Esophagus squamous epithelium (tissue), 5 donors: ENCODE measurements at places on chromosomes 6 and 20.

- no peak overlapping the region for H3K4me3 ChIP-seq
- no peak overlapping the region for H3K27ac ChIP-seq
- no peaks in the 10 kb centered on the region for H3K27me3 ChIP-seq
- no peaks in the 10 kb centered on the region for H3K4me1 ChIP-seq
Measured at GRCh38 chr6:25038300-25038699, 102.5 kb upstream of the RIPOR2 start.

GRCh38 chr6:30533460-30534294 lies 22.6 kb downstream of the GNL1 start:
- no peaks in the 10 kb centered on the region for H3K27me3 ChIP-seq
- no peak for DNase-seq
- H3K4me1 ChIP-seq = peaks cover 10% of the 10 kb centered on the region

- H3K4me3 ChIP-seq = no peak overlapping the region
- DNase-seq = no peak
- no peaks in the 10 kb centered on the region for H3K36me3 ChIP-seq
- H3K4me1 ChIP-seq = no peaks in the 10 kb centered on the region
- H3K27me3 ChIP-seq = no peaks in the 10 kb centered on the region
Measured at GRCh38 chr20:23773127-23773526, 22.4 kb upstream of the CST1 start.

GRCh38 chr6:137601471-137601870 lies 107.3 kb upstream of the OLIG3 start:
- no peak overlapping the region for H3K27ac ChIP-seq
- H3K27me3 ChIP-seq = no peaks in the 10 kb centered on the region
- DNase-seq = no peak
- H3K4me1 ChIP-seq = no peaks in the 10 kb centered on the region
- H3K4me3 ChIP-seq = no peak overlapping the region

DNA sequence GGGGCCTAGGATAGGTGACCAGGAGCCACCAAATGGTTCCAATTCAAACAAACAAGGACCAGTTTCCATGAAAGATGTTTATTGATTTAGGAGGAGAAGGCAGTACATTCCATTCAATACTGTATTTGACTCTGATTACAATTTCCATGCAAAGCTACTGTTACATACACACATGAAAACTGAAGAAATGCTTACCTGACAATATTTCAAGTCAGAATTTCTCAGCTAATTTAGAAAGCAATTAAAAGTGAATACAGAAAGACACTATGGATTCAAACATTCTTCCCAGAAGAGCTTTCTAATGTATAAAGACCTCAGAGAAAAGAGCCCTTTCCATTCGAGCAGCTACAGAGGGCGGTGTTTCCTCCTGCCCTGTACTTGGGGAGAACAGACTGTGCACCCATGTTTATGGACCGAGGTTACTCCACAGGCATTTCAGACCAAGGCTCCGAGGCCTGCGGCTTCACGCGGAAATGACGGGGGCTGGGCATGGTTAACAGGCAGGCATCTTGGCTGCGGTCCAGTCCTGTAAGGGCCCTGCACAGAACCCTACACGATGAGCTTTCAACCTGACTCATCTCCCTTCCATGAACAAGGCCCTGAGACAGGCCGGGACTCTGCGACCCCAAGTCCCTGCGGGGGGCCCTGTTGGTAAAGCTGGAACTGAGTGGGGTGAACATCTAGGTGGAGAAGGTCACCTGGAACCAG lies 25.7 kb upstream of the TCFL5 start:
- H3K4me3 ChIP-seq = no peak overlapping the region
- H3K36me3 ChIP-seq = peaks cover 42% of the 10 kb centered on the region
- H3K4me1 ChIP-seq = no peaks in the 10 kb centered on the region
- H3K27me3 ChIP-seq = no peaks in the 10 kb centered on the region
- no peak for DNase-seq

DNA sequence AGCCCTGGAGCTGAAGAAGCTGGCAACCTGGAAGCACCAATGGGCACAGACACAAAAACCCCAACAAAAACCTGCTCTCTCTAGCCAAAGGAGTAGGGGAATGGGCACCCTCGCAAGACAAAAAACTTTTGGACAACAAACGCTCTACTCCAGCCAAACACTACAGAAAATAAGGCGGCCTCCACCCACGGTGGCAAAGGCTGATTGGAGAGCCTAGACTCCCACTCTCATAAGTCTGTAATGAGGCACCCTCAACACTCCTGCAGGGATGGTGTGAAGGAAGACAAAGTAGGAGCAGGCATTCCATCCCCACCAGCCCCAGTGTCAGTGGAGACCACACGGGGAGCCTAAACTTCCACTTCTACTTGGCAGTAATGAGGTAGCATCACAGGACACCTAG lies 8.8 kb downstream of the TTI1 start:
- DNase-seq = no peak
- no peak overlapping the region for H3K4me3 ChIP-seq
- H3K27me3 ChIP-seq = no peaks in the 10 kb centered on the region
- H3K4me1 ChIP-seq = peaks cover 13% of the 10 kb centered on the region
- H3K36me3 ChIP-seq = no peaks in the 10 kb centered on the region

DNA sequence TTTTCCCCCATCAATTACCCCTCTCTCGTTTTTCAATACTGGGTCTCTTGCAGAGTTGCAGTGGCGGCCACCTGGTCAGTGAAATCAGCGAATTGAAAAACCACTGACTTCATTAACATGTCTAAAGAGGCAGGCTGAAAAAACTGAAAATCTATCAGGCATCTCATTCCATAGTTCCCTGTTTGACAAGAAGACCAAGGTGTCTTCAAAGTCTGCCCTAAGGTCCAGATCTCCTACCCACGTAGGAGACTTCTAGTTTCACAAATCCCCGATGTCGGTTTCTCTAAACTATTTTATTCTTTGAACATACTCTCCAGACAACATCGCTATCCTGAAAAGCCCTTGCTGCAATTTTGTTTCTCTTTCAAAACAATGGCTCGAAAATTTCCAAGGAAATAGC lies 796 bp upstream of the TUBB start:
- peaks cover 44% of the 10 kb centered on the region for H3K4me1 ChIP-seq
- H3K27ac ChIP-seq = peak overlapping the region; percentile 91
- DNase-seq = no peak
- no peaks in the 10 kb centered on the region for H3K27me3 ChIP-seq

GRCh38 chr6:124679387-124679786 lies 282.9 kb upstream of the RNF217 start:
- H3K4me1 ChIP-seq = no peaks in the 10 kb centered on the region
- no peaks in the 10 kb centered on the region for H3K36me3 ChIP-seq
- no peak overlapping the region for H3K27ac ChIP-seq

DNA sequence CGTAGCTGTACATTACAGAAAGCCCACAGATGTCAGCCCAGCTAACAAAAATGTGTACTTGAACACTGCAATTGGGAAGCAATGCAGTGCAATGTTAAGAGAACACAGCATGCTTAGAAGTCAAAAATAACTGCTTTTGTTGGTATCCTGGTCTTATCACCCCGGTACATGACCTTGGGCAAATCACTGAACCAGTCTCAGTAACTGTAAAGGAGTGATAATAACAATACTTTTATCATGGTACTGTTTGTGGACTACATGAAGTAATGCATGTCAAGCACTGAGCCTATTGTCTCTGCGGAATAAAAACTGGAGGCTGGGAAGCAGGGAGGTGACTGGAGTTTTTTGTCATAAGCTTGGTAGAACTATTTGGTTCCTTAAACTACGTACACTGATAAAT lies 44.7 kb upstream of the SPDEF start:
- DNase-seq = no peak
- H3K4me3 ChIP-seq = no peak overlapping the region
- H3K36me3 ChIP-seq = no peaks in the 10 kb centered on the region
- no peak overlapping the region for H3K27ac ChIP-seq

DNA sequence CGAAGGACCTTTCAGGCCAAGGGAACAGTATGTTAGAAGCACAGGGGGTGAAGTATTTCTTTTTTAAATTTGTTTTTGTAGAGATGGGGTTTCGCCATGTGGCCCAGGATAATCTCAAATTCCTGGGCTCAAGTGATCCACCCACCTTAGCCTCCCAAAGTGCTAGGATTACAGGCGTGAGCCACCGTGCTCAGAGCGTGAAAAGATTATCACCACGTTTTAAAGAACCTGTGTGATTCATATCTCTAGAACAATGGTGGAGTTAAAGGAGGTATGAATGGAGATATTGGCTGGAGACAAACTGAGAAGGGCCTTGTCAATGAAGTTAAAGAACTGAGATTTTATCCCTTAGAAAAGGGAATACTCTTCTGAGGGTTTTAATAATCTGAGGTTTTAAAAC lies 9.7 kb downstream of the ASF1A start:
- no peak overlapping the region for H3K4me3 ChIP-seq
- no peaks in the 10 kb centered on the region for H3K27me3 ChIP-seq
- no peaks in the 10 kb centered on the region for H3K4me1 ChIP-seq
- H3K36me3 ChIP-seq = peaks cover 80% of the 10 kb centered on the region
- no peak overlapping the region for H3K27ac ChIP-seq

GRCh38 chr6:137692806-137693205 lies 174.3 kb upstream of the TNFAIP3 start:
- H3K36me3 ChIP-seq = no peaks in the 10 kb centered on the region
- H3K4me3 ChIP-seq = no peak overlapping the region

GRCh38 chr20:37644605-37645004 lies 49.2 kb upstream of the CTNNBL1 start:
- no peaks in the 10 kb centered on the region for H3K36me3 ChIP-seq
- H3K4me3 ChIP-seq = no peak overlapping the region
- no peak for DNase-seq
- H3K27ac ChIP-seq = no peak overlapping the region

DNA sequence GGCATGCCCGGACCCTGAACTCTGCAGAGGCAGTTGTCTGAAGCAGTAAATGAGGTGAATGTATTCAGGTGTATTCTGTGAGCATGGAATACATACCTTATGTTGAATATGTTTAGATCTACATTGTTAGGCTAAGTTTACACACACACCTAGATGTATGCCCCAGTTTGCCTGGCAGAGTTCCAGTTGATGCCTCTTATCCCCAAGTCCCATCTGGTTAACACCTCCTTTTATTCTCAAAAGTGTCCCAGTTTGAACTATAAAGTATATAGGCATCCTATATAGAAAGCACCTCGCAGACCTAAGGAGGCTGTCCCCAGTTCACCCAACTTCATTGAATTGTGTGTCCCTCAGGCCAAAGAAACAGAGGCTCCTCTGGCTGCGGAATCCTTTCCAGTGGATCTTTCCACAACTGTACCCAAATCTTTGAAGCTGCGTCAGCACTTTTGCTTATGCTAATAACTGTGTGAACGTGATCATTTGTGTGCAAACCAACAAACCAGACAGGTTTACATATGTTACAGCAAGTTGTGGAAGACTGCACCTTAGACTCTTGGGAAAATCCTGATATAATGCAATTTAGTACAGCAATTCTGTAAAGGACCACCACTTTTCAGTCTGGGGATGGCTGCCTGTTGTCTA lies 4.8 kb upstream of the DHX35 start:
- DNase-seq = no peak
- H3K4me3 ChIP-seq = no peak overlapping the region
- no peaks in the 10 kb centered on the region for H3K27me3 ChIP-seq

GRCh38 chr6:159059141-159059540 lies 14.3 kb upstream of the TAGAP start:
- no peak overlapping the region for H3K4me3 ChIP-seq
- H3K4me1 ChIP-seq = no peaks in the 10 kb centered on the region
- H3K36me3 ChIP-seq = no peaks in the 10 kb centered on the region
- no peaks in the 10 kb centered on the region for H3K27me3 ChIP-seq
- H3K27ac ChIP-seq = no peak overlapping the region
- no peak for DNase-seq

GRCh38 chr6:37878150-37878710 lies 58.7 kb downstream of the ZFAND3 start:
- no peak for DNase-seq
- H3K4me1 ChIP-seq = peaks cover 4% of the 10 kb centered on the region
- H3K27ac ChIP-seq = no peak overlapping the region

DNA sequence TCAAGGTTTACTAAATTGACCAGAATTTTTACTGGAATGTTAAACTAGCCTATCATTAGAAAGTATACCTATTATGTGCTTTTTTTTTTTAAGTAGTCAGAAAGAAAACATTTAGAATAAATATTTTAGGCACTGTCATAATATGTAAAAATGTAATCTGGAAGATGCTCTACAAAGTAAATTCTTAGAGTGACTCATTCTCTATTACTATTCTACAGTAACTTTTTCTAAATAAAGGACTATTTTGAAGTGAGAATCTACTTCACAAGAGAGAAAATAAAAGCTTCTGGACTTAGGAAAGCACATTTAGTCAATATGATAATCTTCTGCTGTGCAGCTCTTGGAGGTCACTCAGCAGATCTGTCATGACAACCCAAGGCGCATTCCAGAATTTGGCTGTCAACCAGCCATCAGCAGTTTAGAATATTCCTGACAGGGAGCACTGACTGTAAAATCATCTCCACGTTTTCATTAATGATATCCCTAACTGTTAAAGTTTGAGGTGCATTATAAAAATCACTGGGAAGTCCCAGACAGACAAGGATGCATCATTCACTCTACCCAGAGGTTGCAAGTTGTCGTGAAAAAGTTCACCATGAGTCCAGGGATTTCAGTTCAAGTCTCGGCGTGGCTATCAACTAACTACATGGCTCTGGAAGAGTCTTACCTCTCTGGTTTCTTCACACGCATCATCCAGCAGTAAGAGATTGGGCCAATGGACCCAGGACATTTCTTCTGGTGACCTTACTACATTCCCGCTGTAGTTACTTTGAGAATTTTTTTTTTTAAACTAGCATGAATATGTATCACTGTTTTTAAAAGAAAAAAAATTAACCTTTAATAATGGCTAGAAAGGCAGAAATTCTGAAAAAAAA lies 374.9 kb downstream of the GJA1 start:
- no peaks in the 10 kb centered on the region for H3K4me1 ChIP-seq
- H3K27me3 ChIP-seq = no peaks in the 10 kb centered on the region
- no peak overlapping the region for H3K27ac ChIP-seq
- H3K36me3 ChIP-seq = no peaks in the 10 kb centered on the region

DNA sequence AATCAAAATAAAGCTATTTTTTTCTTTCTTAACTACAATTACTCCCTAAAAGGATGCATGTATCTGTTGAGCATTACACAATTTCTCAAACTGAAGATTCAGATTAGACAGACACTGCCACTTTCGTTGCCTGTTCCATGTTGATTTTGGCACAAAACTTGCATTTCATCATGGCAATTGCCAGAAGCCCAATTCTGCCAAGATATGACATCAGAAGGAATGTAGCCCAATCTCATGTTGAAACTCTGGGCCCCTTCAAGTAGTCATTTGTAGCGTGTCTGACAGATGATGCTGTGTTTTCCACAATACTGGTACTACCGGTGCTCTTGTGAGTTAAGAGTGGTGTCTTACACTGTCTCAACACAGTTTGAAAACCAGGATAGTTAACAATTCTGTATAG lies 705.4 kb downstream of the PTPRT start:
- H3K4me3 ChIP-seq = no peak overlapping the region
- DNase-seq = no peak
- H3K36me3 ChIP-seq = no peaks in the 10 kb centered on the region
- H3K4me1 ChIP-seq = peaks cover 5% of the 10 kb centered on the region
- no peaks in the 10 kb centered on the region for H3K27me3 ChIP-seq
- no peak overlapping the region for H3K27ac ChIP-seq

- no peak for DNase-seq
- no peaks in the 10 kb centered on the region for H3K4me1 ChIP-seq
- H3K36me3 ChIP-seq = no peaks in the 10 kb centered on the region
- no peak overlapping the region for H3K4me3 ChIP-seq
Measured at GRCh38 chr20:51159981-51160380, 137.1 kb upstream of the KCNG1 start.
